T-helper 2 cell treated with Interferon-gamma antibody and Interleukin-4, amounts not matched to agents 100 ng/mL and 5 ng/mL, for 36 hours (primary cell): ENCODE measurements at places on chromosomes 3 and 15. TPM values are rescaled to one million over a fixed set of nuclear protein-coding genes. Genes with fewer than 3 reads are reported as not detected.

Gene ZNF654
- 22.5 and 23.3 TPM in 2 replicates for total RNA-seq

Gene KIF7
- total RNA-seq = 0.84 and 1.0 TPM in 2 replicates

Gene CHRNA7
- not detected in 2 replicates for total RNA-seq

Gene ABHD14A
- total RNA-seq = 11.2 and 16.9 TPM in 2 replicates

Gene MORC1
- not detected in 2 replicates for total RNA-seq

Gene IQCF5
- total RNA-seq = not detected in 2 replicates

Gene PDZRN3
- not detected in 2 replicates for total RNA-seq

Gene MSL2
- 53.3 and 54.4 TPM in 2 replicates for total RNA-seq

Gene ZNF774
- total RNA-seq = 1.8 and 1.9 TPM in 2 replicates

Gene SOX2
- not detected in 2 replicates for total RNA-seq

Gene SLC9C1
- total RNA-seq = not detected in 2 replicates

Gene SMARCC1
- 116 TPM in 2 replicates for total RNA-seq

Gene CD200
- total RNA-seq = 9.4 and 10.4 TPM in 2 replicates

Gene ASB14
- not detected in 2 replicates for total RNA-seq

Gene FAM43A
- 2.4 and 2.5 TPM in 2 replicates for total RNA-seq

Gene TIMP4
- total RNA-seq = not detected in 2 replicates

Gene NLGN1
- total RNA-seq = not detected in 2 replicates

Gene DZIP1L
- total RNA-seq = not detected in 2 replicates

Gene LRTM1
- total RNA-seq = not detected in 2 replicates

Gene WDR82
- 127 and 129 TPM in 2 replicates for total RNA-seq

Gene HGD
- total RNA-seq = 0.50 and 0.64 TPM in 2 replicates

Gene ALPK3
- 0.30 and 0.80 TPM in 2 replicates for total RNA-seq

Gene WNT5A
- not detected in 2 replicates for total RNA-seq

Gene UBXN7
- 47.9 and 49.7 TPM in 2 replicates for total RNA-seq

Gene TRIM42
- not detected in 2 replicates for total RNA-seq

Gene BRPF1
- 41.9 and 44.2 TPM in 2 replicates for total RNA-seq

Gene FRMD4B
- 19.9 and 20.9 TPM in 2 replicates for total RNA-seq

Gene C3orf70
- total RNA-seq = 0.07 TPM in 2 replicates

Gene PLSCR2
- 0.11 TPM in 1 of 2 replicates, not detected in the other for total RNA-seq

Gene GPR87
- total RNA-seq = 0.09 and 0.20 TPM in 2 replicates

Gene FOXB1
- total RNA-seq = 1.5 and 1.6 TPM in 2 replicates

Gene RTP3
- total RNA-seq = not detected in 2 replicates

Gene ATXN7
- 56.2 and 57.2 TPM in 2 replicates for total RNA-seq

Gene TMEM212
- total RNA-seq = not detected in 2 replicates

Gene SERINC4
- total RNA-seq = 0.16 and 0.23 TPM in 2 replicates

Gene EFHB
- total RNA-seq = 0.43 TPM in 1 of 2 replicates, not detected in the other

Gene GXYLT2
- total RNA-seq = not detected in 2 replicates

Gene CBLB
- 67.2 and 70.3 TPM in 2 replicates for total RNA-seq

Gene TMEM45A
- 0.32 and 0.68 TPM in 2 replicates for total RNA-seq

Gene STRA6
- total RNA-seq = not detected in 2 replicates

Gene HTR3E
- not detected in 2 replicates for total RNA-seq

Gene CA12
- total RNA-seq = not detected in 2 replicates

Gene NCKIPSD
- 34.1 and 37.8 TPM in 2 replicates for total RNA-seq

Gene EXD1
- not detected in 2 replicates for total RNA-seq

Gene RTP1
- total RNA-seq = not detected in 2 replicates

Gene UBP1
- 63.5 and 66.9 TPM in 2 replicates for total RNA-seq

Gene ANKRD63
- 0.23 TPM in 1 of 2 replicates, not detected in the other for total RNA-seq

Gene ITIH3
- not detected in 2 replicates for total RNA-seq

Gene TAGLN3
- 0.32 TPM in 1 of 2 replicates, not detected in the other for total RNA-seq

Gene GRK7
- total RNA-seq = not detected in 2 replicates

Gene NUP210
- total RNA-seq = 194 and 198 TPM in 2 replicates

Gene DUOXA2
- total RNA-seq = not detected in 2 replicates

Gene CHRNA3
- total RNA-seq = not detected in 2 replicates

Gene SGO1
- 29.7 and 30.5 TPM in 2 replicates for total RNA-seq

Gene ATP10A
- 55.7 and 60.2 TPM in 2 replicates for total RNA-seq
